Activated naive CD8-positive, alpha-beta T cell treated with anti-CD3 and anti-CD28 coated beads for 36 hours (primary cell): ENCODE measurements at places on chromosomes 7 and 10.

- H3K27ac ChIP-seq, result no peak overlapping the region
- no peak overlapping the region for H3K4me3 ChIP-seq
- no peak for DNase-seq
- no peaks in the 10 kb centered on the region for H3K27me3 ChIP-seq
- no peaks in the 10 kb centered on the region for H3K4me1 ChIP-seq
Observed at GRCh38 chr7:53596230-53596629, 560.8 kb downstream of the POM121L12 start.

GRCh38 chr7:97722386-97722785 is 9.5 kb upstream of the TAC1 start:
- no peaks in the 10 kb centered on the region for H3K4me1 ChIP-seq
- H3K27me3 ChIP-seq, result peaks cover 9% of the 10 kb centered on the region
- no peaks in the 10 kb centered on the region for H3K36me3 ChIP-seq
- H3K27ac ChIP-seq, result no peak overlapping the region
- no peak for DNase-seq

DNA sequence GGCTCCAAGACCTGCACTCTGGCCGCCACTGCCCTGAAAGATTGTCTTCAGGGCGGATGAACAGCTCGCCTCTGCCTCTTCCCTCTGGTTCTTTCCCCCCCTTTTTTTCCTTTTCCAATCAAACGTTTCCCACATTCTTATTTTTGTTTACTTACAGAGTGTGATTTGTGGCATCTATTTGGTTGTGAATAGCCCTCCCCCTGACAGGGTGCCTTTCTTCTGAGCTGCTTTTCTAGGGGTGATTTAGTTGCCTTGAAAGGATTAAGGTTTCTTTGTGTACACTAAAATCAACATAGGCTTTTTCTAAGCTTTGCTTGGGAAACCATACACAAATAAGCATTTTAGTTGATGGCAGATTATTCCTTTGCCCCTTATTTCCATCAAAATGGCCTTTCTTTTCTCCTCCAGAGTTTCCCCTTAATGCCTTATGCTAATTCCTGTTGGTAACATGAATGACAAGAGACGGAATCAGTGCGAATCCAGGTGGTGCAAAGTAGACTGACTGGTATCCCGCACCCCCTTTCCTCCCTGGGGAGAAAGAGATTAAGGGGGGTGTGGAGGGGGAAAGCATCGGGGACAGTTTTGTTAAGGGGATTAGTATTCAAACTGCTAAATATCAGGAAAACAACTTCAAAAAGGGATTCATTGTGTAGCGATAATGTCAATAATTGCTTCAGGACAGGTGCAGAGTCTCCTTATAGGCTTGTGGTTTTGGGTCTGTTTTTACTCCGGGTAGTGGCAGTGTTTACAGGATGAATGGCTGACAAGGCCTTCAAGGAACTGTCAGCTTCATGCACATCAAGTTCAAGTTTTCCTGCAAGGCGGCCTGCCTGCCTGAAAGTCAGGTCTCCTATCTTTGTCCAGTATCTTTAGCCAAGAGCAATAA is 431.6 kb upstream of the GALNT17 start:
- H3K4me3 ChIP-seq, result no peak overlapping the region
- H3K36me3 ChIP-seq, result no peaks in the 10 kb centered on the region
- H3K4me1 ChIP-seq, result peaks cover 6% of the 10 kb centered on the region
- DNase-seq, result no peak

GRCh38 chr7:64946772-64947171 is 43.7 kb downstream of the ZNF273 start:
- H3K27me3 ChIP-seq, result peaks cover 63% of the 10 kb centered on the region
- H3K36me3 ChIP-seq, result no peaks in the 10 kb centered on the region
- H3K27ac ChIP-seq, result no peak overlapping the region

- H3K27me3 ChIP-seq, result no peaks in the 10 kb centered on the region
- H3K4me1 ChIP-seq, result no peaks in the 10 kb centered on the region
- H3K36me3 ChIP-seq, result no peaks in the 10 kb centered on the region
- no peak for DNase-seq
- H3K4me3 ChIP-seq, result no peak overlapping the region
Observed at GRCh38 chr10:48990226-48990625, 50.6 kb upstream of the LRRC18 start.

- H3K27ac ChIP-seq, result no peak overlapping the region
- no peaks in the 10 kb centered on the region for H3K36me3 ChIP-seq
- DNase-seq, result no peak
- H3K4me1 ChIP-seq, result peaks cover 12% of the 10 kb centered on the region
- H3K27me3 ChIP-seq, result no peaks in the 10 kb centered on the region
Observed at GRCh38 chr10:62582804-62583208, 208.6 kb downstream of the ZNF365 start.

GRCh38 chr7:80496586-80496985 is 15.3 kb downstream of the GNAT3 start:
- no peak overlapping the region for H3K27ac ChIP-seq
- H3K4me1 ChIP-seq, result no peaks in the 10 kb centered on the region

DNA sequence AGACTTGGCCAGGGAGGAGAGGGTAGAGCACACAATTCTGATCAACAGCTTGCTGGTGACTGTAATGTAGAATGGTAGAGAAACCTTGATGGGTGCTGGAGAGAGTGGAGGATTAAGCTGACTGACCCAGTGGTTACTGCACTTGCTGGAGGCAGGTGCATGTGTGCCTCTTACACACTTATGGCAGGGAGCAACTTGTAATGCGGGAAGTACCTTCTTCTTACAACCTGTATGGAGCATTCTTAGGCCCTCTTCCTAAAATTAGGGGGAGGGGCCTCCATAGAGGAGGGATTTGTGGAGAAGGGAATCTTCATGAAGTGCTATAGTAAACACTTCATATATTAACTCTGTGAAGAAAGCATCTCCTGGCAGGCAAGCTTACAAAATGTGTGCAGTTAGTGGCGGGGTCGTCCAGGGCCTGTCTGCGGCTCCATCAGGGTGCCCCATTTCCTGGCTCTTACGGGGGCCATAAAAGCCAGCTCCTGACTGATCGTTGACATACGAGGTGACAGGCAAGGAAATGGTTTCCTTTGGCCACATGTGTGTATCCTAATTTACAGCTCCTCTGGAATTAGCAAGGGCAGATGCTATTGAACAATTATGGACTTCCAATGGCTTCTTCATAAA is 113.5 kb downstream of the RTKN2 start:
- H3K36me3 ChIP-seq, result no peaks in the 10 kb centered on the region
- H3K27ac ChIP-seq, result no peak overlapping the region
